ENCODE measurements at places on chromosomes 5 and 9.

- DNase-seq: no peak
Observed at GRCh38 chr5:139863361-139863760, 67.8 kb downstream of the PSD2 start.

GRCh38 chr5:158492136-158492535, 607.6 kb downstream of the EBF1 start:
- no peak for DNase-seq

- no peak for DNase-seq
Observed at GRCh38 chr5:120600639-120601038, 136.5 kb downstream of the PRR16 start.

DNA sequence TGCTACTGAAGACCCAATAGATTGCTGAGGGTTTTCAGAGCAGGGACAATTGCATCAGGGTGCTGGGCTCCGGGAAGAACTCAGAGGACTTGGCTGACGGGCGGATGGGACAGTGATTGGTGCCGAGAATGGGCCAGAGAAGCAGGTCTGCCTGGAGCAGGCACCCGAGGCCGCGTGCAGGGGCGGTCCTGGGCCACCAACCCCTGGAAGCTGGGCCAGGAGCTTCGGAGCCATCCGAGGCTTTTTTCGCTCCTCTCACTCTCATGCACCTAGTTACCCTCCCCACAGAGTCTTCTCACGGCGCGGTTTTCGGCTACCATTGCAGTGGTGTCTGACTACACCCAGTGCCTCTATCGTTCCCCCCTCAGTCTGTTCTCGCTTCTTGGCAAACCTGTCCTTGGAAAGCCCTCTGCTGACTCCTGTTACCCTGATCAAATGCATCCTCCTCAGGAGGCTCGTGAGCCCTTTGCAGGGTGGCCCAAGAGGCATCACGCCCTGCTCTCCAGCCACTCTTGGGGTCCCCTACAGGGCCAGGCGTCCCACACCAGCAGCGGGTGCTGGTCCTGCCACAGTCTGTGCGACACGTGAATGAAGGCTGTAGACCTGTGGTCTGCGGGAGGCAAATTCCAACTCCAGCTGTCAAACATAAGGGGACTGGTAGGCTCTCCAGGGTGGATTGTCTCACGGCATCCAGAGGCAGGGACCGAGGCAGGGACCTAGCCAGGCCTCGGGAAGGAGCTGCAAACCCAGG, 1.2 kb upstream of the CLPTM1L start:
- DNase-seq: no peak

DNA sequence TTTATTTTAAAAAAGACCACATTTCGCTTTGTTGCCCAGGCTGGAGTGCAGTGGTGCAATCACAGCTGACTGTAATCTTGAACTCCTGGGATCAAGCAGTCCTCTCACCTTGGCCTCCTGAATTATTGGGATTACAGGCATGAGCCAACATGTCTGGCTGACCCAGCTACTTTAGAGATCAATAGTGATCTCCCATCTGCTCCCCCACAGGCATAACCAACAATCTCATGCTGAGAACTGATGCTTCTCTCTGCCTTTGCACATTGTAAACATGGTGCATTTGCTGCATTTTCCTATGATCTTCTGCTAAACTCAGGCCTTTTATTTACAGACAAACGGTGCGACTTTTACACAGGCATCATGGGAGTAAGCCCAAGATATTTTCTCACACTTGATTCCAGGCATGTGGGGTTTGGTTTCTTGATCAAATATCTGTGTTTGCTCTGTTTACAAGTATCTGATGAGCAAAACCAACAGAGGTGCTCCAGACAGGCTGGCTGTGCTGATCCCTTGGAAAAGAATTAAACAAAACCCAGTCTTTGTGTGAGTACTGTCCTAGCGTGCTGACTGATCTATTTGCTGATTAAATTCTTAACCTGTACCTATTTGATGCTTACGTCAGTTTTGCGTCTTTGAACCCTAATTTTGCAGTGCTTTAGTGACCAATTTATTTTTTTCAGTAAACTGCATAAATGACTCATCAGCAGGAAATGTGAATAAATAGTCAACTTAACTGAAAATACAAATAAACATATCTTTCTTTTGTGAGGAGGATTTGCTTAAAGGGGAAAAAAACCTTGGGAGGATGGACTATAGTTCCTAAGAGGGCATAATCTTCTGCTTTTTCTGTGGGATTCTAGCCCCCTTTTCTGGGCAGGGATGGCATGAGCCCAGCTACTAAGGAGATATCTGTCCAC, 191.7 kb upstream of the NR3C1 start:
- no peak for DNase-seq

Measured in GM18507 (cell line).